ENCODE measurements at places on chromosomes 3 and 15.

- no peak for DNase-seq
Measured at GRCh38 chr3:38574411-38575278, 74.8 kb downstream of the SCN5A start.

DNA sequence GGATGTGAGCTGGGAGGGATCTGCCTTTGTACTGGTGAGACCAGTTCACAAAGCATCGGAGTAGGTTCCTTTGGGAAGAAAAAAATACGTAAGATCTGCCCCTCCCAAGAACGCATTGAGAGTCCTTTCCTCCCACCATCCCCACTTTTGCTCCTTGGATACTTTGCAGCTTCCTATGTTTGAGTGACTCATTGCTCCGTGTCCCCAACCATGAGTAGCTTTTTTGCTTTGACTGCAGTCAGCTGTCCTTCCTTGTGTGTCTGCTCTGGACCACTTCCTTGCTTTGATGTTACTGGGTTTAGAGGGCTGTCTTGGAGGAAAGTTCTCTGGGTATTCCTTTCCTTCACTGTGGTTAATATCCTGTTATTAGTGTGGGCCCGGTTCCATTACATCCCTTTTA, 43.2 kb upstream of the PTPN23 start:
- no peak for DNase-seq

DNA sequence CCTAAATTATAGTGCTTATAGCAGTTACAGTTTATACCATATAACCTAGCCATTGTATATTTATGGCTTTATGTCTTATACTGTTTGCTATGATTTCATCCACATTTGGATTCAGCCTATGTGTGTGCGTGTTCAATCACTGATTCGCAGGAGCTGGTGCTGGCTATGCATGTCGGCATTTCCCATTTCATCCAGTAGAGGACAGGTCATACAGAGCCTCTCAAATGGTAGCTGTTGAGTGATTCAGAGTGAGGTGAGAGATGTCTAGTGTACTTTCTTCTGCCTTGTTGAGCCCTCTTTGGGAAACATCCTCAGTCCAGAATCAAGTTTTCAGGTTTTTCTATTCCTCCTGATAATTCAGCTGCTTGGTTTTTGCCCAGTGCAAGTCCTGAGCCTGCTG, 76.1 kb downstream of the FRMD4B start:
- DNase-seq = peak; percentile 15

DNA sequence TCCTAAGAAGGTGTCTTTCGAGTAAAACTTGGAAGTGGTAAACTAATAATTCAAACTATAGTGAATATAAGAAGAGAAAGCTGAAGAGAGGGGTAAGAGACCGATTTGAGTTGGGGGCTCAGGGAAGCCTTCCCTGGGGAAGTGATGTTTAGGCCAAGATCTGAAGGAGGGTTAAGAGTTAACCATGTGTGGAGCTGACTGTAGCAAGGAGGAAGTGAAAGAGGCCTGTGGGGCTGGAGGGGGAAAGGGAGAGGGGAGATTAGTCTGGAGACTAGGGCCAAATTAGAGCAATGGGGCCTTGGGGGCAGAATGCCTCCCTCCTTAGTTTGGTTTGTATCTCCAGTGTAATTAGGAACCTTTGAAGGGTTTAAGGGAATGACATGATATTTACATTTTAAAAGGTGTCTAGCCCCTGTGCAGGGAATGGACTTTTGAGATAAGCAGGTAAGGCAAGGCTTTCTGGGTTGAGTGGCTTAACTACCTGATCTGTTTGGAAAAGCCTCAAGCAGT, 2.2 kb downstream of the ZNF592 start:
- peak; percentile 33 for DNase-seq

- DNase-seq = no peak
Measured at GRCh38 chr3:162175878-162176277, 679.3 kb downstream of the OTOL1 start.

- DNase-seq = no peak
Measured at GRCh38 chr3:61401359-61401758, 150.1 kb upstream of the FHIT start.

DNA sequence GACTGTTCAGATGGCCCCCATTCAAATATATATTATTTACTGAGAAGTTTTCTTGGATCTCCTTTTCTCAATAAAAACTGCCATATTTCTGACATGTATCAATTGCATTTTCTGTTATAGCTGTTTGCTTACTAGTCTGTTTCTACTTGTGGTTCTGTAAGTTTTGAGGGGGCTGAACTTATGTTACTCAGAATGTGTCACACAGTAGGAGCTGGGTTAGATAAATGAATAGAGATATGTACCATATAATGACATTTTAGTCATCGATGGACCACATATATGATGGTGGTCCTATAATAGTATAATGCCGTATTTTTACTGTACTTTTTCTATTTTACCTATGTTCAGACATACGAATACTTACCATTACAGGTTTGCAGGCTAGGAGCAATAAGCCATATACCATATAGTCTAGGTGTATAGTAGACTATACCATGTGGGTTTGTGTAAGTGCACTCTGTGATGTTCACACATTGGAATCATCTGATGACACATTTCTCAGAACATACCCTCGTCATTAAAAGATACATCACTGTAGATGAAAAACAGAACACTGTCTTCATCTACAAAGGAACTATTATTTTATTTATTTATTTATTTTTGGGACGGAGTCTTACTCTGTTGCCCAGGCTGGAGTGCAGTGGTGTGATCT, 22.3 kb downstream of the PPP4R2 start:
- DNase-seq = no peak

- no peak for DNase-seq
Measured at GRCh38 chr3:46509661-46510187, 11.9 kb downstream of the RTP3 start.

DNA sequence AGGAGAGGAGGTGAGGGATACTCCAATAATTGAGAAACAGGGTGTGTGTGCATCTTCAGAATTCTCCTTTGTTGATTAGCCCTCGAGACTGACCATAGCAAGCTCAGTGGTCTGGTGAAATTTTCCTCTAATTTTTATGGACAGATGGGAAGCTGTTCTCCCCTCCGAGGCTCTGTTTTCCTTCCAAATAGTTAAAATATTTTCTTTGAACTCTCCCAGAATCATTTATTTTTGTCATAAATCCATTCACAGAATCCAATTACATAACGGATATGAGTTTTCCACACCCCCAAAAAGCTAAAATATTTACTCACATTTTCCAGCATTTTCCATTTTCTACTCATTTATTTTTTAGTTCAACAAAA, 36.5 kb downstream of the QTRT2 start:
- no peak for DNase-seq

GRCh38 chr15:54082836-54083492, 104.7 kb downstream of the UNC13C start:
- peak; percentile 24 for DNase-seq
